ENCODE measurements at places on chromosomes 5 and 9. TPM values are rescaled to one million over a fixed set of nuclear protein-coding genes. Genes with fewer than 3 reads are reported as not detected.

Gene FYB1
- 2.2 TPM for polyA plus RNA-seq

DNA sequence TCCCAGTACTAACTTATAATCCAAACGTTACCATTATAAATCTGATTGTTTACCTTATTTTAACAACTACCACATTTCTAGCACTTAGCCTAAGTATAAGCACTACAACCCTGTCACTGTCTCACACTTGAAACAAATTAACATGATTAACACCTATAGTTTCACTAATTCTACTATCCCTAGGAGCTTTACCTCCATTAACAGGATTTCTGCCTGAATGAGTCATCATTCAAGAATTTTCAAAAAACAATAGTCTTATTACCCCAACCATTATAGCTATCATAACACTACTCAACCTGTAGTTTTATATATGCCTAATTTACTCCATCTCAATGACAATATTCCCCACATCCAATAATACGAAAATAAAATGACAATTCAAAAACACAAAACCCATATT is 89.6 kb downstream of the INSL6 start:
- no peak for DNase-seq

- no peak for DNase-seq
These were observed 9.4 kb downstream of the PHAX start for GRCh38 chr5:126610160-126610559.

DNA sequence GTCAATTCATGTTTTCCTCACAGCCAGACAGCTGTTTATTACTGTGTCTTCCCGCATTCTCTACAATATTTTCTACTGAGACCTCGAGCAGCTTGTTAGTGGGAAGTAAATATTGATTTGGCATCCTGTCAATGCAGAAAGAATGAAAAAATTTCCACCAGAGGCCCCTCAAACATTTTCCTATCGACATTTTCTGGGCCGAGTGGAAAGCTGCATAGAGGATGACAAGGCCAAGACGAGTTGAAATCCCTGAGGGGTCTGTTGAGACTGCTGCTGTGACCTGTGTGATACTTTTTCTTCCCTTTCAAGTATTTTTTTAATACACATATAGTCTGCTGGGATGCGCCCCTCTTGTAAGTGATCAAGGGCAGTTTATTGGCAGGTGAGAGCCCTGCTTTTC is 91.4 kb upstream of the SH3GL2 start:
- DNase-seq, result no peak

Gene NIM1K
- polyA plus RNA-seq, result 0.53 TPM

- no peak for DNase-seq
These were observed 16.7 kb downstream of the C9orf50 start for GRCh38 chr9:129604056-129604765.

- peak; percentile 51 for DNase-seq
These were observed 35.3 kb upstream of the TMED7 start for GRCh38 chr5:115661101-115661500.

Gene ENHO
- polyA plus RNA-seq, result 1.1 TPM

GRCh38 chr5:64979531-64979930 is 210.8 kb downstream of the CWC27 start:
- DNase-seq, result no peak

Gene SLC4A9
- 0.26 TPM for polyA plus RNA-seq

Gene GCNT4
- polyA plus RNA-seq, result 0.94 TPM

Gene CEL
- 2.5 TPM for polyA plus RNA-seq

GRCh38 chr5:149681922-149682321 is 48.2 kb upstream of the PPARGC1B start:
- no peak for DNase-seq

Gene BRINP1
- polyA plus RNA-seq, result 0.22 TPM

DNA sequence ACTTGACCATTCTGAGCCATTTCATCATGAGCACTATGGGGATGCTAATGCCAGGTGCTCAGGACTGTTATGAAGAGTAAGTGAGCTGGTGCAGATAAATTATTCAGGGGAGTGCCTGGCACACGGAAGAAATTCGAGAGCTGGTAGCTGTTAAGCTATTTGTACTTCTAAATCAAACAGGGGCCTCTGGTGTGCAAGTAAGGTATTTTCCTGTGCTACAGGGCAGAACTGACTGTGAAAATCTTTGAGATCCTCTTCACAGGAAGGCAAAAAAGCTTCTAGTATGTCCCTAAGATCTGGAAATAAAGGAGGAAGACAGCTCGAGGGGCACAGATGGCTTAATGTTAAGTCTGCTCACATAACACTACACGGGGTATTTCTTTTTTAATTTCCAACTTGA is 106.3 kb upstream of the SPOCK1 start:
- DNase-seq, result no peak

Gene PRSS3
- 0.83 TPM for polyA plus RNA-seq

DNA sequence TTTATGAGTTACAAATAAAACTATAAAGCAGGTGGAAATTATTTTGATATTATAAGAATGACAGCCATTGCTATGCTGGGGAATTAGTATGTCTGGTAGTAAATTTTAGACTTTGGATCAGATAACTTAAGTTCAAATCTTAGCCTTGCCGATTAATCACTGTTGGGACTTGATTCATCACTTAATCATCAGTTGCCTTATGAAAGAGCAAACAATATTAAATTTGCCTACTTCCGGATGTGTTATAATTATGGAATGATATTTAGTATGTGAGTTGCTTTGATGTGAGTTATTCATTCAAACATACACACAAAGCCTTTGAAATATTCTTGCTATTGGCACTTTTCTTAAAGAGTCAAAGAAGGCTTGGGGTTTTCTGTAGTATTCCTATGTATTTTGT is 717.7 kb downstream of the BRINP1 start:
- DNase-seq, result no peak

Gene GPR151
- not detected for polyA plus RNA-seq

Gene PIP5KL1
- 5.9 TPM for polyA plus RNA-seq

- peak; percentile 48 for DNase-seq
These were observed 668 bp downstream of the GLIS3 start for GRCh38 chr9:4299005-4299795.

GRCh38 chr5:107028938-107029337 is 641.8 kb downstream of the EFNA5 start:
- DNase-seq, result no peak

DNA sequence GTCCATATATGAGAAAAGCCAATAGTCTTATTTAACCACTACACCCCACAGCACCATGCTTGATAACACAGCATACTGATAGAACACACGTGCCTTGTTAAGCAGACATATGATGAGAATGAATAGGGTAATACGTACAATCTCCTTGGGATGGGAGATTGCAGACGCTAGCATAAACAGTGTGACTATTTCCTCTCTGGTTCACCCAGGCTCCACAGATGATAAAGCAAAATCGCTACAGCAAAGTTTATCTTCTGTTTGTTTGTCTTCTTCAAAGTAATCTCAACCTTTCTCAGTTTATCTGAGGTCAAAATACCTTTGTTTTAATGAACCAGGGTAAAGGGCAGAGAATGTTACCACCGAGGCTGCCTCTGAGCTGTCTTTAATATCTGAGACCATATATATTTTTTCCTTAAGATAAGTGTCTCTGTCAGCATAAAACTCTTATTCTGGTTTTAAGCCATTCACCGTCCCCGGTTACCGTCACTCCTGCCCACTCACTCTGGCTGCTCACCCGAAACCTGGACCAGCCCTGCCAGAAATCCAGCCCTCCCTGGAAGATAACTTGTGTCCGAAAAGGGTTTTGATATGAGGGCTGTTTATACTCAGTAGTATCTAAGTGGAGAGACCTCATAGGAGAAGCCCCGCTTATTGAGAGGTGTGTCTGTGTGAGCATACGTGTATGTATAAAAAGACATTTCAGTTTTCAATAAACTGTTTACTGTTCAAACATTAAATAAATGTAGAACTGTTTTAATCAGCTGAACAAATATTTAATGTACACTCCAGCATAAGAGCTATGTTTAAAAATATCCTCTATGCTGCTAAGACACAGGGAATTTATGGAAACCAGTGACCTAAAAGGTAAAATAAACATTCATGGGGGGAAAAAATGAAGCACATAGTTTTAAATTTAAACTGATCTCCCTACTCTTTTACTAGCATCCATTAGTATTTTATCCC is 465.4 kb downstream of the RASEF start:
- DNase-seq, result no peak

DNA sequence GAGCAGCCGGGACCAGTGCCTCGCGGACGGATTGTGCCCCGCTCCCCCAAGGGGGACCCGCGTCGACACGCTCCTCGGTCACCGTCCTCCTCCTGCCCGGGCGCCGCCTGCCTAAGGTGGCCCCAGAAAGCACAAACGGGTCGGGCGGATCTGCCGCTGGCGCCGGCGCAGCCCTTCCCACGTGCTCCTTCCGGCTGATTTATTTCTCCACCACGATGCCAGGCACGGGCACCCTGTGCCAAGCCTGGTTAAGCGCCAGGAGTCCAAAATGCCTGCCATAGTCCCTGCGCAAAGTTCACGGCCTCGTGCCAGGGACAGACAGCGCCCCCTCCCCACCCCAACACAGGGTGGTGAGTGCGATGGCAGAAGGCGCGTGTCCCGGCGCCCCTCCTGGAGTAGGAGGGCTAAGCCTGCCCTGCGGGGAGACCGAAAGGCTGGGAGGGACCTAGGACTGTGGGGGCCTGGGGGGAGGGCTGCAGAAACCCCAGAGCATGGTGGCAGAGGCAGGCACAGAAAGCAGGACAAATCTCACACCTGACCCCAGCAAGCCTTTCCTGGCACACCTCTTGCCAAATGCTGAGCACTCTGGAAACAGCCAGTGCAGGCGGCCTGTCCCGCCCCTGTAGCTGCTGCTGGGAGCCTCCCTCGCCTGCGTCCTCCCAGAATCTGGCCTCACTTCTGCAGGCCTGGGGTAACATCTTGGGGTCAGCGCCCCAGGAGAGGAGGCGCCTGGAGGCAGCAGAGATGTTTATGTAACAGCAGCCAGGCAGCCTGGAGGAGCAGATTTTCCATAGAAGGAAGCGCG is 1.1 kb upstream of the NOTCH1 start:
- DNase-seq, result peak; percentile 65

- DNase-seq, result no peak
These were observed 273.6 kb upstream of the RGMB start for GRCh38 chr5:98499892-98500291.

Gene VAV2
- polyA plus RNA-seq, result 39.4 TPM

DNA sequence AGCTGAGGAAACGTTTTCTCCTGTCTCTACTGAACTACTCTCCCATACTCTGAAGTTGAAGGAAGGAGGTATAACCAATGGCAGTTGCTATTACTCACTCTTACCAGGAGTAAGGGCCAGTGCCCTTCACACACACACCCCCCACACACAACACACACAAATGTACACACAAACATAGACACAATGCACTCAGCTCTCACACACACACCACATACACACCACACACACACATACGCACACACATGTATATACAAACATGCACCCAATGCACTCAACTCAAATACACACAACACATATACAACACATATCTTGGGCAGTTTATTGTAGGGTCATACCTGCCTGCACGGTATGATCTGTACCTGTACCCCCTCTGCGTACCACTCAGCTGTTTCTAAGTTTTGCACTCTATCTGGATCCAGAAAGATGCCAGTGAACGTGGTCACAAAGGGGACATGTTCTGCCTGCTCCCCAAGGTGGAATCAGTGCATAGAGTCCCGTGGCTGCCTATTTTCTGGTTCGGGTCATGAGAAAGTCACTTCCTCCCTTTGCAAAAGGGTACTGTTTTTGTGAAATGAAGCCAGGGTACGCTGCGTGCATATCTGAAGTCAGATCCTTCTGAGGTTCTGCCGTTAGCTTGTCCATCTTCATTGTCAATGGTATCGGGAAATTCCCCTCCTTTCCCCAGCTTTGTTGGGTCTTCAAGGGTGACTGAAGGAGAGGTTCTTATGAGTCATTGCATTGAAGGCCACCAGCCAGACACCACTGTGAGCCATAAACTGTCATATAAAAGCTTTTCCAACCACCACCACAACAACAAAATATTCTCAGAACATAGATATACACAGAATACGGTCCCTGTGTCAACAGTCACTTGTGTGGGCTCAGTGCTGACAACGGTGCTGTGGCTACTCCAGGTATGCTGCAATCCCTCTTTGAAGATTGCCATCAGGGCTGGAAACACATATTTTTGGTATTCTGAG is 131.9 kb downstream of the UGCG start:
- DNase-seq, result no peak

- DNase-seq, result no peak
These were observed 217.3 kb downstream of the ADAMTS6 start for GRCh38 chr5:65264420-65264819.

Gene TPPP
- polyA plus RNA-seq, result 8.2 TPM

DNA sequence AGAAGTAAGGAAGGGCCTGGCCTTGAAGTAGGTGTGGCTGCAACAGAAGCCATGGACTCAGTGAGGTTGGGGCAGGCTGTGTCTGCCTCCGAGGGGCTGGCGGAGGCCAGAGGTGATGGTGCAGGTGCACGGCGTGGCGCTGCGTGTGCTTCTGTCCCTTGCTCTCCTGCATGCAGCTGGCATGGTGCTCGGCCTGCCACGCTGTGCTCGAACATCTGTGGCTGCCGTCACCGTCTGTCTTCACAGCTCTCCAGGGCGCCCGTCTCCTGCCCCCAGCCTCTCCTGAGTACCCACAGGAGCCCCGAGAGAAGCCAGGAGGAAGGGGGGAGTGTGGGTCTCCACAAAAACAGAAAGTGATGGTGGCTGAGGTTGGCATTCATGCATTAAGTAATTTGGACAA is 193.7 kb downstream of the CACNA1B start:
- DNase-seq, result no peak

DNA sequence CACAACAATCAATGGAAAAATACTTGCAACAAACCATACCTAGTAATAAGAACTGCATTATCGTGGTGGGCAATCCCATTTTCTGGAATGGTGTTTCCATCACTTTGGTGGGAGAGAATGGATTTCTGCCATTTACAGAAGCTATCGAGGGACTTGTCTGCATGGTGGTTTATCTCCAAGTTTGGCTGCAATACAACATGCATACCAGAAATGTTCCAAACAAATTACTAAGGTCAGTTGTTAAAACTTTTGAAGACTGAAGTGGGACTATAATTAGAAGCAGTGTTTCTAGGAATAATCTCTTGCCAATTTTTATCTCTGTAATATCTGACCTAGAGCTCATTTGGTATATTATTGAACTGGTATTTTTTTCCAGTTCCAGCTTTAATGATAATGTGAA is 30.3 kb downstream of the ADAMTS6 start:
- DNase-seq, result no peak

Gene CDC20B
- polyA plus RNA-seq, result 13.8 TPM

Gene CDKN2B-AS1
- polyA plus RNA-seq, result 0.10 TPM

- DNase-seq, result no peak
These were observed 243.7 kb downstream of the PIK3R1 start for GRCh38 chr5:68459093-68459809.
